ENCODE measurements at places on chromosomes 7 and 10.

DNA sequence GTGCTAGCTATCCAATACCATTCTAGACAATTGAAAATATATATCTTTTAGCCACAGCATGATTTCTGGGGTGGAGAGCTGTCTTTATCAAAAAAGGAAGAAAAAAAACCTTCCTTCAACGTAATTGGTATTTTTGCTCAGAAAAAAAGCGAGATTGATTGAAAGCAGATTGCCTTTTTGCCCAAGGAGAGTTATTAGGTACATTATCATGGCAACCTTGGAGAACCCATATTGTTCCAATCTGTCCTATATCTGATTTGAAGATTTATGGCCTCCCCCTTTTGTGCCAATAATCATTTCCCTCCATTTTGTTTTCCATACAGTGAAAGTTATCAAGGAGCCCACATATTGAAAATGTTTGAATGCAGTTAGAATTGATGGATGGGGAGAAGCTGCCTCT is 544.5 kb downstream of the KCNMA1 start:
- DNase-seq: no peak

GRCh38 chr7:159136013-159136412 is 8.7 kb downstream of the VIPR2 start:
- DNase-seq: no peak

- no peak for DNase-seq
These were observed 141.7 kb upstream of the SEMA3A start for GRCh38 chr7:84336303-84336702.

DNA sequence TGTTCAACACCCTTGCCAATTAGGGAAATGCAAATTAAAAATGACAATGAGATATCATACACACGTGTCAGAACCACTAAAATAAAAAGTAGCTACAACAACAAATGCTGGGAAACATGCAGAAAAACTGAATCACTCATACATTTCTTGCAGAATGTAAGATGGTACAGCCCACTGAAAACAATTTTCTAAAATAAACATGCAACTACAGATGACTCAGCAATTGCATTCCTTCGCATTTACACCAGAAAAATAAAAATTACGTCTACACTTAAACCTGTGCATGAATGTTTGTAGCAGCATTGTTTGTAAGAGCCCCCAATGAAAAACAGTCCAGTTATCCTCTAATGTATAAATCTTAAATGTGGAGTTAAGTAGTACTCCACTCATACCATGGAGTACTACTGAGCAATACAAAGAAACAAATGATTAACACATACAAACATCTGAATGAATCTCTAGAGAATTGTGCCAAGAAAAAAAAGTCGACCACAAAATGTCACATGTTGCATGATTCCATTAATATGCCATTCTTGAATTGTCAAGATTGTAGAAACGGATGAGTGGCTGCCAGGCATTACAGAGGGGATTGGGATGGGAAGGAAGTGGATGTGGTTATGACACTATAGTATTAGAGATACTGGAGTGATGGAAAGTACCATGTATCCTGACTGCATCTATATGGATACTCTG is 134.6 kb upstream of the NPSR1 start:
- no peak for DNase-seq

GRCh38 chr10:95628786-95629185 is 27.7 kb downstream of the ALDH18A1 start:
- no peak for DNase-seq

GRCh38 chr10:124000792-124001201 is 92.6 kb downstream of the CHST15 start:
- no peak for DNase-seq

DNA sequence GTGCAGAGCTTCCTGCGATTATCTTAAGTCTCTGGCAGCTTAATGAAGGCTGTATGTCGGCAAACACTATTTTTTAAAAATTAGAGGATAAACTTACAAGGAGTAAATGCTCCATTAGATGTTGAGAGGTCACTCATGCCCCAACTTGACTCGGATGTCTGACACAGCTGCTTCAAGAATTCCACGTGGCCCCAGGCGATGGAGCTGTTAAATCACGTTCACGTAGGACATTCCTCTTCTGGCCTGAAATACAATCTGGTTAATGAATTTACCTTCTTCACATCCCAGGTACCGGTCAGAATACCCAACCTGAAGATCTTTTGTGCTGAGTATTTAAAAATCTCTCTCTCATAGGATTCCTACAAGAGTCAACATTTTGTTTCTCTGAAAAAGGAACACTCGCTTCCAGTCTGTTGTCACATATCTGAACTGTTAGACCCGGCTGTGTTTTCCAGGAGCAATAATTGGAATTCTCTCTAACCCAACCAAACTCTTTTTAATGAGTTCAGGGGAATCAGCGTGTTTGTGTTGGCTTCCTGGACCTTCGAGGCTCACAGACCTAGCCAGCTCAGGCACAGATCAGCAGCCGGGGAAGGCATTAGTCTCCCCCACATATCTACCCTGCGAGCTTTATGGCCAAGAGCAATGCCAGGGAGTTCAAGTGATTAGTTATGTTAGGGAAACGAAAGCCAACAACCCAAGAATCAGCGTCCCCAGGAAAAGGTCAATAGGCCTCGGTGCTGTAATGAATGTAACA is 284.9 kb downstream of the FGFR2 start:
- DNase-seq: no peak

DNA sequence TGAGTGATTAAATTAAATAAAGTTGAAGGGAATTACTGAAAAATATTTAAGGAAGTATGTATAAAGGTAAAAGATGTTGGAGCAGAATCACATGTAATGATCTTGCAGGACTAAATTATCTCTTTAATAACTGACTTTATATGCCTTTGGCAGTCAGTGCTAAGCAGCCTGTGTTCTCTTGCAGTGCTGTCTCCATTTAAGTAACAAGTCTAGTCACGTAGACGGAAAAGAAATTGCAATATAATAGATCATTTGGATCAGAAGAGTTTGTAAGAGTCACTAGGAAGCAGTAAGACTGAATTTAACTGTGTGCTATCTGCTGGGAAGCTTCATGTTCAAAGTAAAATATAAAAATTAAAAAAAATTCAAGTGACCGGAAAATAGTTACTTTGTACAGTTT is 21.4 kb downstream of the BZW2 start:
- DNase-seq: no peak
